Activated T-cell treated with anti-CD3 and anti-CD28 coated beads, Interleukin-2, amount 50 U/mL, for 24 hours (primary cell): ENCODE measurements at places on chromosomes 3 and 15.

DNA sequence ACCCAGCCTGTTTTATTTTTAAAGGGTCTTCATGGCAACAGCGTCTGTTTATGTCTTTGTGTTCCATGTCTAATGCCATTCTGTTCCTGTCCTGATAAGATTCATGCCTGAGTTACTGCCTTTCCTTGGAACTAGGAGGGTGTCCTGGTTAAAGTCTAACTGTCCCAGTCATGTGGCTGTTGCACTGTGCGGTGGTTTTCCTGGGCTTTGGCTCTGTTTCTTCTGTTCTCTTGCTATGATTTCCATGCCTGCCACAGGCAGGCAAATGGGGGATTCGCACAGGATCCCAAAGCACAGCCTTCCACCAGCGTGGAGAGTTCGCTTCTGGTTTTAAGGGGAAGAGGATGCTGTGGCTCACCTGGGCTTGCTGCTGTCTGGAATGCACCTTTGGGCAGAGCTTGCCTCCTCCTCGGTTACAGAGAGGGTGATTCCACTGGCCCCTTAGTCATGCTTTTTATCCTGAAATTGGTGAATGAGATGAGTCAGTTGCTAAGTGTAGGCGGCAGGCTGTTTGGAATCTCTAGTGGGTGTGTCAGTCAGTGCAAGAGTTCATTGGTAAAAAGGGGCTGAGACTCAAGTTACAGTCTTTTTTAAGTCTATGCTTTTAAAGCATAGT, 86.8 kb downstream of the CCK start:
- DNase-seq = no peak

- no peak for DNase-seq
Measured at GRCh38 chr15:60801395-60801794, 322.5 kb upstream of the ICE2 start.

DNA sequence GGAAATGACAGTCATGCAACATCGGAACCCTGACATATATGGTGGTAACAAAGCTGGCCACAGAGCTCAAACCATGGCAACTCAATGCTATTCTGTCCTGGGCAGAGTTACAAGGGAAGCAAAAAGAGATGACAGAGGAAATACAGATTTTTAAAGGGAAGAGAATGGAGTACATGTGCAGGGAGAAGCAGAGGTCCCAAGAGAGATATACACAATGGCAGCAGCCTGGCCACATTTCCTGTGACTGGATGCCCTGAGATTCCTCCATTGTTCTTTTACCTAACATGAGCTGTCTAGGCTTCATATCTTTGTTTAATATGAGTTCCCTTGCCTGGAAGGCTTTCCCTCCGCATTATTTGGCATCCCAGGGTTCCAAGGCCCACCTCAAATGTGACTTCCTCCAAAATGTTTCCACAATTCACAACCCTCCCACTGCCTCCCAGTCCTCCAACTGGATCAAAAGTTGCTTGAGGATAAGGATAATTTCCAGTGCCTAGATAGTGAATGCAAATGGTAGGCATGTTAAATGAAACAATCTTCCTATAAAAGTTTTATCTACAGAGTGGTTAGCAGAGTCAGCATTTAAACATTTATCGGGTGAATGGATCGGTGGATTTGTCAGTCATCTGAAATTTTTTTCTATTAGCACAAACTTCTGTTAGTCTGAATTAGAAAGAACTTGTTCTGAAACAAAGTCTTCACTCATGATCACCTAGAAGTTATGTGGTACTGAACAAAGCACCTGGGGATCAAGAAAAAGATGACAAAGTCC, 86.2 kb downstream of the DHX30 start:
- no peak for DNase-seq

- DNase-seq = no peak
Measured at GRCh38 chr3:140899363-140899762, 42.3 kb upstream of the SLC25A36 start.

DNA sequence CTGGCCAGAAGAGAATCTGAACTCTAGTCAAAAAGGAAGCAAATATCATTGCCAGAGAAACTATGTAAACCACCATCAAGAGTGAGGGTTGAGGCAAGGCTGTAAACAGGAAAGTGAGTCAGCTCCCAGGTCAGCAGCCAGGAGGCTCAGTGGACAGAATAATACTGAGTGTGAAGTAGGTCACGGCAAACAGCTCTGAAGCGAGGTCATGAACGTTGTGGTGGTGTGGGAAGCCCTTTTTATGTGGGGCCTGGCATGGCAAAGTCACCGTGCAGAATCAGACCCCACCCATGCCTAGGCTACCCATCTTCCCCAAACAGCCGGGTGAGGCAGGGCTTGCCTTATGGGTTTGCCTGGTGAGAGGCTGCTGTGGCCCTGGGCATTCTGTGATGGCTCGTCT, 43.9 kb downstream of the THBS1 start:
- DNase-seq = peak; percentile 62

DNA sequence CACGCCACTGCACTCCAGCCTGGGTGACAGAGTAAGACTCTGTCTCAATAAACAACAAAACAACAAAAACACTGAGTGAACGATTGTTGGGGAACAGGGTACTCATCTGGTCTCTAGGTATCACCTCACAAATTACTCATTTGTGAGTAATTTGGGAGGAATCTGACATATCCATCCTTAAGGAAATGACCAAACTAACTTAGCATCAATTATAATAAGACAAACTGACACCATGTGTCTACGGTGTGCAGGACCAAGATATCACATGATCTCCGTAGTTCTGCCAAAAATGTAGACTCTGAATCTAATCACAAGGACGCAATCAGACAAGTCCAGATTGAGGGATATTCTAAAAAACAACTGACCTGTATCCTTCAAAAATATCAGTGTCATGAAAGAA, 12.0 kb upstream of the DAPK2 start:
- no peak for DNase-seq

DNA sequence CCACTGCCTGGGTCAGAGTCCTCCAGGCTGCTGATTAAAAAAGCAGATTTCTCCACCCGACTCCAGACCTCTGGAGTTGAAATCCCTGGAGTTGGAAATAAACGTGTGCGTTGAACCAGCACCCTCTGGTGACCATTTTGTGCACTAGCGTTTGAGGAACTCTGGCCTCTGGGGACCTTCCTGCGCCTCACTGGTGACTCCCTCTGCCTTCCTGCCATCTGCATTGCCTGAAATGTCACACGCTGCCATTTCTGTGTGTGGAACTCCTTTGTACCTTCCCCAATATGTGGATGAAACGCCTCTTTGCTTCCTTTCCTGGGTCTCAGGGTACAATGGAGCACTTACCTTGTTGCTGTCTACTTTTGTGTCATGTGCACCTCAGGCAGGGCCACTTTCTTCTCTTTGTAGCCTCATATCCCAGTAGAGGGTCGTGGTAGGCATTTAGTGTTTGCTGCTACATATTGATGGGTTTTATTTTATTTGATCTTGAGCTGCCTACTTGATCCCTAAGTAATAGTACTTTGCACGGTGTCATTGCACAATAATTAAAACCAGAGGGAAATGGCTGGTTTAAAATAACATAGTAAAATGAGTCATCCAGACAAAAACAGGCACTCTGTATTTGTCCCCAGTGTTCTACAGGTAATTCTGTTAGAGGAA, 56.8 kb downstream of the GPR171 start:
- peak; percentile 60 for DNase-seq

DNA sequence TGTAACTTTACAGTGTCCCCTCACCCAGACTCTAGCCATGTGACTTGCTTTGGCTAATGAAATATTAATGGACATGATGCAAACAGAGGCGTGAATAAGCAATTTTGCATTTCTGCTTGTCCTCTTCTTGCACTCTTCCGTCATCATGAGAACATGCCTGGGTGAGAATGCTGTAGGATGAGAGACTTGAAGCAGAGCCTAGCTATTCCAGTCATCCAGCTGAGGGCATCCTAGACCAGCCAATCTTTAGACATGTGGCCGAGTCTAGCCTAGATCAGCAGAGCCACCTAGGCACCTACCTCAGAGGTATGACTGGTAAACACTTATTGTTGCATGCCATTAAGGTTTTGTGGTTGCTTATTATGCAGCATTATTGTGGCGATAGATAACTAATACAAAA, 450.5 kb upstream of the AZI2 start:
- no peak for DNase-seq

- DNase-seq = no peak
Measured at GRCh38 chr15:66706225-66706732, 4.2 kb downstream of the SMAD6 start.

GRCh38 chr3:111541911-111542483, at the start of gene CD96:
Gene CD96, plus strand, starts transcription at chr3:111542197. Its CDS starts 52 bp downstream, at chr3:111542249.
- DNase-seq = peak; percentile 61

GRCh38 chr15:94477913-94478553, 246.7 kb downstream of the MCTP2 start:
- DNase-seq = no peak

- no peak for DNase-seq
Measured at GRCh38 chr3:125250973-125251372, 38.4 kb upstream of the SLC12A8 start.

- no peak for DNase-seq
Measured at GRCh38 chr15:92018535-92019239, 165.2 kb downstream of the SLCO3A1 start.

DNA sequence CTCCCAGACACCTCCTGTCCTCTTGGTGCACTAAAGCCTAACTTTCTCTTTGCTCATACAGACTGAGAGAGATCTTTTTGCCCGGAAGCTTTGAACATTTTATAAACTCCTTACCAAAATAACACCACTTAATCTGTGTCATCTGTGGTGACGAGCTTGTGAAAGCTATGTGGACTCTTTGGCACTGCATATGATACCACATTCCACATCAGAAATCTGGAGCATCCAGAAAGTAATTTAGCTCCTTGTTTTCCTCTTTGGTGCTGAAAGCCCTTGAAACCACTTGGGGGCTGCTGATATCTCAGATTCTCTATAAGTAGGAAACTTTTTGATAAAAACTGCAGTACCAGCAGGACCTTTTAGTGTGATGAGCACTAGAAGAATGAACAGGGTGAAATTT, 128.3 kb downstream of the ALCAM start:
- DNase-seq = no peak

- DNase-seq = no peak
Measured at GRCh38 chr3:155230382-155230781, 63.1 kb downstream of the STRIT1 start.

DNA sequence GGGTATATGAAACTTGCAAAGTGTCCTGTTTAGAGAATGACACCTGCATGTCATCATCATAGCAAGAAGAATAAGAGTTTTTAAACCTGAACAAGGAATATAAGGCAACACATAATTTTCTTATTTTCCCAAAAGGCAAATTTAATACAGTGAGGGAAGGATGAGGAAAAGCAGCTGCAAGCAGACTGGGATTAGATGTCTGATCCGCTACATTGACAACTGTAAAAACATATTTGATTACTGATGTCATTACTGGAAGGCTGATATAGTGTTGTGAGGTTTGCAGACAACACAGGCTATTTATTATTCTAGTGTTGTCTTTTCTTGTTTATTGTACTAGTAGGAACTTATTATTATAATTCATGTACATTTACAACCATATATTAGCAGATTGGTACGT, 528.7 kb downstream of the ZIC1 start:
- DNase-seq = no peak

GRCh38 chr3:149409351-149409750, 31.9 kb upstream of the TM4SF1 start:
- DNase-seq = no peak

DNA sequence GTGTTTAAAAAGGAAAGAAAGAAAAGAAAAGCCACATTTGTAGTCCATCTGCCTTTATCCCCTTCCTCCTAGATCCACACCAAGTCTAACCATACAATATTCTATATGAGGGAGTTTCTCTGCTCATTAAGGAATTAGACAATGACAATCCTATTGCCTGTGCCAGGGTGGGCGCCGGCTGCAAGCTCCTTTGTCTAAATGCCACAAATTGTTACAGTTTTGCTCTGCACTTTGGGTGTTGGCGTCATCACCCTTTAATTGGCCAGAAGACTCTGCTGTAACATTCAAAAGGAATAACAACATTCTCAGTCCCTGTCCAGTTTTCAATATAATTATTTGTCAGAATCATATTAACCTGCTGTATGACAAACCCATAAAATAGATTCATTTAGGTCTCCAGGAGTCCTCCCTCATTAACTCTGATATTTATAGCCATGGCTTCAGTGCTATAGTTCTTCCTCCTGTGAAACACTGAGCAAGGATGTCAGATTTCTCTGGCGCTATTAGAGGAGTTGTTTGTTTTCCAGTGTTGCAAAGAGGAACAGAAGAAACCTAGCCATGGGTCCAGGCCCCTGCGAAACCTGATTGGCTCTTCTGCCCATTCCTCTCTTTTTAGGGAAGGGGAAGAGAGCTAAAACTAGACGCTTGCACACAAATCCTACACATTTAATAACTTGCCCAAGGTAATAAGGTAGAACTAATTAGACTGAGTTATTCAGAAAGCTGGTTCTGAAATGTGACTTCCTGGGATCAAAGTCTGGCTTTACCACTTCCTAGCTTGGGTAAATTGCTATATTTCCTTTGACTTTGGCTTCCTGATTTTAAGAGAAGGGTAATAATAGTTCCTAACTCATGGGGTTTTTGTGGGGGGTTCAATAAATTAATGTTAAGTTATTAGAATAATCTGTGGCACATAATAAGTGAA, 112.4 kb downstream of the CD47 start:
- DNase-seq = no peak
